ENCODE measurements at places on chromosomes 12 and 14.

- no peak for DNase-seq
These were observed 5.6 kb downstream of the LRP1 start for GRCh38 chr12:57133916-57134315.

DNA sequence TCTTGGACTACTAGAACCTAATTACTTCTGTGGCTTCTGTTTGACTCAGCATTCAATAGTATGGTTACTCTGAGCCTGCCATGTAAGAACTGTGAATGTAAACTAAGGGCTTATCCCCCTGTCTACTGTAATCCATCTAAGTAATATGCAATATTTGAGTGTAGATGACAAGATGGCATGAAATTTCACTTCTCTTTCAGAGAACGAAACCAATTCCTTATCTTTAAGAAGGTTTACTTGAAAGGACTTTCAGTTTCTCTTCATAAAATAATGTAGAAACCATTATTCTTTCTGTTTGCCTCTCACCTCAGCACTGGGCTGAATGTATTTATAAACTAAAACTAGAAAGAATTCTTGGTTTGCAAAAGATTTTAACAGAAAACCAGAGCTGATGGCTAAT lies 60.4 kb upstream of the ARID2 start:
- DNase-seq, result peak; percentile 32

- no peak for DNase-seq
These were observed 38.1 kb upstream of the NPAS3 start for GRCh38 chr14:32900547-32900946.

- no peak for DNase-seq
These were observed 103.8 kb downstream of the RFLNA start for GRCh38 chr12:124398578-124399227.

DNA sequence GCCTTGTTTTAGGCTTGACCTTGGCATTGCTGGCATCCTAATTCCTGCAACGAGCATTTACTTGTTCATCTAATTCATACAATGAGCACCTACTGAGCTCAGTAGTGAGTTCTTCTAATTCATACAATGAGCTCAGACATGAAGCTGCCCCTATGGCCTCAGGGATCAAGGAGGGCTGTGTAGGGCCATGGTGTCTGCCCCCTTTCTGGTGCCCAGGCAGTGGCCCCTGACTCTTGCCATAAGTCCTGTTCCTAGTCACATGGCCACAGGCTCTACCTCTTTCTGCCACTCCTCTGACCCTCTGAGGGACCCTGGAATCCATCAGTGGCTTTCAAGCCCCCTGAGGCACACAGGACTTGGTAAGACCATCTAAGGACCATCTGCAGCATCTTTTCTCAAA lies 148.8 kb downstream of the ZFP36L1 start:
- no peak for DNase-seq

DNA sequence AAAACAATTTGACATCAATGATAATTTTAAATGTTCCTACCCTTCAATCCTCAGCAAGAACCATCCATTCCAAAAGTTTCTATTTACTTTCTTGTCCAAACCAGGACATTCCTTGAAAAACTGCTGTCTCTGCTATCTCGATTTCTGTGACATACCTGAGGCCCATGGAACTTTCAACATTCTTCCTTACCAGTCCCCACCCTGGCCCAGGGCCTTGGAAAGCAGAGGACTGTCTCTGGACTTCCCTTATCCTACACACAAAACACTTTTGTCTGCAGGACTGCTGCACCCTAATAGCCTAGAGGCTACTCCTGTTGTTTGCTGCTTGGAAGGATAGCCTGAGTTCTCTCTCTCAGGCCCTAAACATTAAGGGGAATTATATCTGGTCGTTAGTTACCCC lies 151.8 kb upstream of the DHRS4 start:
- no peak for DNase-seq

- DNase-seq, result no peak
These were observed 1915.0 kb upstream of the FLRT2 start for GRCh38 chr14:83614956-83615355.

GRCh38 chr12:121738340-121738858 lies 25.8 kb downstream of the TMEM120B start:
- DNase-seq, result peak; percentile 95

- DNase-seq, result peak; percentile 30
These were observed 23.2 kb upstream of the MTHFD1 start for GRCh38 chr14:64364907-64365306.

GRCh38 chr14:52269982-52270381 lies 2.5 kb downstream of the PTGDR start:
- DNase-seq, result no peak

DNA sequence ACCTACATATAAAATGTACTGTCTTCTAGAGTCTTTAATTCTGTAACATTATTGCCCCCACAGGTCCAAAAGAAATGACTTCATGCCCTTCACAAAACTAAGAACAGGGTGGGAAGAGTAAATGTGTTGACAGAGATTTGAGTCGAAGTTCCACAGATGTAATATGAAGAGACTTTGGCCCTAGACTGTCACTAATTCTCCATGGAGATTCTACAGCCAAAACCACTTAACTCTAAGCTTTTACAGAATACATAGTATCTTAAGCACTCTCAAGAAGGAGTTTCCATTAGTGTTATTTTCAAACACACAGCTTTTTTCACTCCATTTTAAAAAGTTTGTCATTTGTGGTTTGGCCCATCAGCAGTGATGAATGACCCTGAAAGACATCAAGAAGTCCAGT lies 56.3 kb downstream of the ABCC9 start:
- DNase-seq, result no peak

GRCh38 chr14:102500158-102500662 lies 9.4 kb downstream of the ANKRD9 start:
- DNase-seq, result peak; percentile 57

DNA sequence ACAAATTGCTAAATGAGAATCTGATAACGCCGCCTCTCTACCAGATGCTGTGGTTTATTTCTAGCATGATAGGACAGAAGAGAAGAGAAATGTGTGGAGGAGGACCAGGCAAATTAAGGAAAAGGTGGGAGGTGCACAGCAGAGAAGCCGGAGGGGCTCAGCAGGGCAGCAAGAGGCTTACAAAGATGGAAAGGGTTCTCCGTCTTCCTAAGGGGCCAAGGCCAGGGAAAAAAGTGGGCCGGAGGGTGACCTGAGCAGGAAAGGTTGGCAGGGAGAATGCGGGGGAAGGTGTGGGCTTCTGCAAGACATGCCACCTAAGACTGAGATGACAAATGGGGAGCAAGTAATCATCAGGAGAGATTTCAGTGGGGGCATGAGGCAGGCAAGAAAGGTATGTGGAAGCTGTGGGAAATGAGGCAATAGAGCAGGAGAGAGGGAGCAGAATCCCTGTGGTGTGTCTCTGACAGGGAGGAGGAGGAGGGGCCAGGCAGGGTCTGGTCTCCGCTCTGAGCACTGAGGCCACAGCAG lies 18.7 kb downstream of the MANSC1 start:
- DNase-seq, result no peak

- DNase-seq, result no peak
These were observed 22.2 kb upstream of the HSPB8 start for GRCh38 chr12:119156401-119157044.

DNA sequence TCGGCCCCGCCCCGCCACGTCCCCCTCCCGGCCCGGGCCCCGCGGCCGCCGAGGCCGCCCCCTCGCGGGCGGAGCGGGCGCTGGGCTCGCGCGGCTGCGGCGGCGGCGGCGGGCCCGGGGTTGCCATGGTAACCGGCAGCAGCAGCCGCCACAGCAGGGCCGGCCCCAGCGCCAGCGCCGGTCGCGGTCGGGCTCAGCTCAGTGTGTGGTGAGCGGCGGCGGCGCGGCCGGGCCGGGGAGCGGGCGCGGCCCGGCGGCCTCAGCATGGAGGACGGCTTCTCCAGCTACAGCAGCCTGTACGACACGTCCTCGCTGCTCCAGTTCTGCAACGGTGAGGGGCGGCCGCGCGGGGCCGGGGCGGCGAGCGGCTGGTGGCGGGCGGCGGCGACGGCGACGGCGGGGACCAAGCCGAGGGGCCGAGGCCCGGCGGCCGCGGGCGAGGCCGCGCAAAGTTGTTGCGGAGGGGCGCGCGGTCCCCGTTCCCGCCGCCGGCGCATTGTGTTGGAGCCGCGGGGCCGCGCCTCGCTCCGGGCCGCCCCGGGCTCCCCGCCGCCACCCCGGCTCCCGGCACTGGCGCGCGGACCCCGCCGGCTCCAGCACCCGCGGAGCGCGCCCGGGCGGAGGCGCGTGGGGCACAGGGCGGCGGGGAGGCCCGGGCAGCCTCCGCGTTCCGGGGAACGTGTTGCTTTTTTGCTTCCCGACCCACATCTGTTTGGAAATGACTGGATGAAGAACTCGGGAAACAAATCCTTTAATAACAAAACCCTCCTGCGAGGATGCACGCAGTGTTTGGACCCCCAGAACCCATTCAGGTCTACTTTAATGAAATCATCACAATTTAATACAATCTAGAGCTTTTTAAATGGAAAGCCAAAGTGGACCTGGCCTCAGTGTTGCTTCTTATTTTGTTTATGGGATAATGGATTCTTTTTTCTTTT lies at the start of gene EML1:
TSS of gene EML1 (plus strand) at position 201 of the 938 bp plus-strand sequence. CDS start at position 265, 64 bp downstream.
- peak; percentile 62 for DNase-seq

DNA sequence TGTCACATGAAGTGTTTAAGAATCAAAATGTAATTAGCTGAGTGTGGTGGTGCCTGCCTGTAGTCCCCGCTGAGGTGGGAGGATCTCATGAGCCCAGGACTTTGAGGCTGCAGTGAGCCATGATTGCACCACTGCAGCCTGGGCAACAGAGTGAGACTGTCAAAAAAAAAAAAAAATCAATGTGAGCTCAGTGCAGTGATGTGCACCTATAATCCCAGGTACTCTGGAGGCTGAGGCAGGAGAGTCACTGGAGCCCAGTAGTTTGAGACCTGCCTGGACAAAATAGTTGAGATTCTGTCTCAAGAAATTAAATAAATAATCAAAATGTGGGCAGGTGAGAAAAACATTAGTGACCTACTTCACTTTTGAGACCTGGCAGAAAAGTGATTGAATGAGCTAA lies 140.0 kb downstream of the MON2 start:
- DNase-seq, result no peak

DNA sequence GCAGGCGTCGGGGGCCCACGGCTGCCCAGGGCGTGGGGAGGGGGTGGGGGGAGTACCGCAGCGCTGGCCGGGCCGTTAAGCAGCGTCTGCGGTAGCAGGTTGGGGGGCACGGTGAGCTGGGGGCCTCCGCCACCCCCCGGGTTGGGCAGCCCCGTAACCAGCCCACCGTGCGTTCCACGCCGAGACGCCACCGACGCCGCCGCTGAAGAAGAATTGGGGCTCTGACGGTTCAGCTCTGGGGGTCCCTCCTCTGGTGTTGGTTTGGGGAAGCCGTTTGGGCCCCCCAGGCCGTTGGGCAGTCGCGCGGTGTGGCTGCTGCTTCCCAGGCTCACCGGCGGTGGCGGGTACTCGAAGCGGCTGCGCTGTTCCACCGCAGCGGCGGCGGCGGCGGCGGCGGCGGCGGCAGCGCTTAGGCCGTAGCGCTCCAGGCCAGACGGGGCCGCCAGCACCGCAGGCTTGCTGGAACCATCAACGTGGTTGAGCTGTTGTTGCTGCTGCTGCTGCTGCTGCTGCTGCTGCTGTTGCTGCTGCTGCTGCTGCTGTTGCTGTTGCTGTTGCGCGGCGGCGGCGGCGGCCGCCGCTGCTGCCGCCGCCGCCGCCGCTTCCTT lies 1.5 kb downstream of the IRF2BPL start:
- peak; percentile 53 for DNase-seq

DNA sequence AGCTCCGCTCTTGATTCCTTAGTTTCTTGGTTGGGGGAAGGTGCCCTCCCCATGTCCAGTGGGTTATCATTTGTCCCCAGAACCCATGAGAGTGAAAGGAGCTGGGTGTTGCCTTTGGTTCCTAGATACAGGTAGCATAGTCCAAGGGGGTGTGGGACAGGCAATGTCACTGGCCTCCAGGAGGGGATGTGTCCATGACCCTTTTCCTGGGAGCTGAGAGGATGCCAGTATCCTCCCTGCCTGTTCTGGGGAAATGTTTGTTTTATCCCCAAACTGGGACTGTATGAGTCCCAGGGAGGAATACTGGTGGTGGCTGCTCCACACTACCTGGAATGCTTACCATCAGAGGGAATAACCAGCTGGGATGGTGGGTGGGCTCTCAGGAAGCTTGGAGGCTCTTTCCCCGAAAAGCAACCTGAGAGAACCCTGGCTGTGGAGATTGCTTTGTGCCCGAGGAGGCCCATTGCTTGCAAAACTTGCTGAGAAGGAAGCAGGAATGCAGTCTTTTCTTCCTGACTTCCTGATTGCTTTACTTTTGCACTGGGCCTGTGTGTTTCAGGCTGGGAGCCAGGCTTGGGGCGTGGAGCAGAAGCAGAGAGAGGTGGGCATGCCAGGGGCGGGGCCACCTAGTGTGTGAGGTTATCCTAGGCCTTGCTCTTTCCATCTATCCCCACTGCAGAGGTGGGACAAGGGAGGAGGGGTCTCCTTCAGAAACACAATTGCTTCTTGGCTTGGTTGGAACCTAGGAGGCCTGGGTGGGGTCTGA lies 715 bp upstream of the SLC10A1 start:
- no peak for DNase-seq

DNA sequence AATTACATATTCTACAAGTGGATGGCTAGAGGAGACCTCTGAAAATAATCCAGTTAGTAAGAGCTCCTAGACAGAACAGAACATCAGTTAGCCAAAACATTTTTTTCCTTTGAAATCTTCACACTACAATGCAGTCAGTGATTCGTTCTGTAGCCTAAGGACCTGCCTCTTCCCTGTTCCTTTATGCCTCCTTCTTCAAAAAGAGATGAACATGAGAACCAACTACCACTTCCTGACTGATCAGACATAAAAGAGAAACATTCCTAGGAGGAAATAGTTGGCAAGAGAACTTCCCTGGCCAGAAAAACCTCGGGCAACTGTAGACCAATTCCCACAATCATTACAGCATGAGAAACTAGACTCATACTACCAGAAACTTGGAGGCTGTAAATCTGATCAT lies 29.4 kb downstream of the ITPR2 start:
- DNase-seq, result no peak

DNA sequence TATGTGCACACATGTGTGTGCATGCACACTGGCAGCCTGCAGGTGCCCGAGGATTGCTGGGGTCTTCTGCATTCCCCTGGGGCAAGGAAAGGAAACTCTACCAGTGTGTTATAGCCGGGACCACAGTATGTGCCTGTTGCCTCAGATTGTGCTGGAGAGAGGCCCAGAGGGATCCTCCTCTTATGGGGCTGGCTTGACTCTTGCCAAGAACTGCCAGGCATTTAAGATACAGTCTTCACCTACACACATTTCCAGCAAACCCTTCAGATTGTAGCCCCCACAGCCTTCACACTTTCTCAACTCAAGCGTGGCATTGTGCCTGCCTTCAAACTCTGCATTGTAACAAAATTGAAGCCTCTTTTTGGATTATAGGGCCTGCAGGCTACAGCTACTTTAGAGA lies 176.7 kb upstream of the DYRK2 start:
- no peak for DNase-seq

DNA sequence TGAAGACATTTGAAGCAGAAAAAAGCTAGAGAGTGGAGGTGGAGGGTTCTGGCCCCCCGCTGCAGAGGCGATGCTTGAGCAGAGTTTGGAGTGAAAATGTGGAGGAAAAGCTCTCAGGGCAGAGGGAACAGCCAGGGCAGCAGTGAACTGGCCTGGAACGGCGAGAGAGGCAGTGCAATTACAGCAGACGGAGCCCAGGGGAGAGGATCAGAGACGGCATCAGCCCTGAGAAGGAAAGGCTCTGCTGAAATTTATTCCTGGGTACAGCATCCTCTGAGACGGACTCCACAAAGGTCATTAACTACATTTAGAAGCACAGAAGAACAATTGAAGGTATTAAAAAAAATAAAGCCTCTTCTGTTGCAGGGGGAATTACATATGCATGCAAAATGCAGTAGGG lies 14.2 kb downstream of the STON2 start:
- no peak for DNase-seq

GRCh38 chr12:1540690-1541089 lies 53.7 kb downstream of the FBXL14 start:
- DNase-seq, result no peak
